CD4-positive, alpha-beta T cell treated with Interleukin-6 at 100 ng/mL for 8 hours (primary cell): ENCODE measurements at places on chromosomes 7 and 10.
A peak's percentile ranks its signal among the peaks of the same experiment; 100 is the strongest.

- no peak for DNase-seq
Observed at GRCh38 chr10:119969609-119970008, 77.1 kb downstream of the SEC23IP start.

DNA sequence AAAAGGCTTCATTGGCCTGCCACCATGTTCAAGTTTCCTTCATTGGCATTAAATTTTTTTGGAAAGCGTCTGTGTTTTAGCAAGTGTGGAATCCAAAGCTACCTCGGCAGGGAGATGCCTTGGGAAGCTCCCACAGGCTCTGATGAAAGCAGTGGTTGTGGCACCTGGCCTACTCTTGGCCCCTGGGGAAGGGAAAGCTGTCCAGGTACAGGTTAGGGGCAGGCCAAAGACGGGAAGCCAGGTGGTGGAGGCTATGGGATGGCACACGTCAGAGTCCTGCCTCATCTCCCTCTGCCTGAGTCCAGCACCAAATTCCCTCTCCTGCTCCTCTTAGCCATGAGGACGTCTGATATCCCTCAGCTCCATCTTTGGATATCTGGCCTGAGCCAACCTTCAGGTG lies 49.7 kb downstream of the C10orf120 start:
- no peak for DNase-seq

GRCh38 chr10:93806903-93807302 lies 49.2 kb downstream of the LGI1 start:
- no peak for DNase-seq

- DNase-seq = no peak
Observed at GRCh38 chr7:109246330-109247077, 676.8 kb downstream of the DNAJB9 start.

DNA sequence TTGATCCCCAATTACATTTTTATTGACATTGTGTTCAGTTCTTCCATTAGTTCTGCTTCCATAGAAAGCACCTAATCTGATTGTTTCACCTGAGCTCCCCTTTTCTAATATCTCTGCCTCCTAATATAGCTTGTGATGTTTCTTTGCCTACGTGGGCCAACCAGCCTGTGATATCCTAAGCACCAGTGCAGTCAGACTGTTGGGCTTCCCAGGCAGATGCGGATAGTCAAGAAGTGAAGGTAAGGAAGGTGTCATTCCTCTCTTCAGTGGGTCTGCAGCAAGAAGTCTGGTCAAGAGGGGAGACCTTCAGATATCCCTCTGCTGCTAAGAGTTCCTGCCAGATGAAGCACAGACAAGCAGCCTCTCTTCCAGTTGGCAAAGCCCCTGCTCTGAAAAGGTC lies 16.2 kb upstream of the DGKI start:
- DNase-seq = no peak

DNA sequence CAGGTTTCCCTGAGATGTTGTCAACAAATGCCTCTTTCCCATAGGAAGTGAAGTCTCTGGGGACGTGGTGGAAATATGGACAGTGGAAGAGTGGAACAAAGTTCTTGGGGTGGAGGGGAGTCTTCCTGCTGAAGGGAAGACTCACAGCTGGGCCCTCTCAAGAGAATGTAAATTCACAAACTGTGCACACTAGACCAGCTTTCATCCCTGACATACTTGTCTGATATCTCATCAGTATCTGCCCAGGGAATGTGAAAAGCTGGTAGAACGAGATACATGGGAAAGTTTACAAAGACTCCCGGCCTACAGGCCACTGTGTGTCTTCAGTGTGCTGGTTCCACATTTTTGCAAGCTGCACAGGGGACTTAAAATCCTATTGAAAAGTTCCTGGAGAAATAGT lies 16.7 kb upstream of the CCDC3 start:
- DNase-seq = no peak

DNA sequence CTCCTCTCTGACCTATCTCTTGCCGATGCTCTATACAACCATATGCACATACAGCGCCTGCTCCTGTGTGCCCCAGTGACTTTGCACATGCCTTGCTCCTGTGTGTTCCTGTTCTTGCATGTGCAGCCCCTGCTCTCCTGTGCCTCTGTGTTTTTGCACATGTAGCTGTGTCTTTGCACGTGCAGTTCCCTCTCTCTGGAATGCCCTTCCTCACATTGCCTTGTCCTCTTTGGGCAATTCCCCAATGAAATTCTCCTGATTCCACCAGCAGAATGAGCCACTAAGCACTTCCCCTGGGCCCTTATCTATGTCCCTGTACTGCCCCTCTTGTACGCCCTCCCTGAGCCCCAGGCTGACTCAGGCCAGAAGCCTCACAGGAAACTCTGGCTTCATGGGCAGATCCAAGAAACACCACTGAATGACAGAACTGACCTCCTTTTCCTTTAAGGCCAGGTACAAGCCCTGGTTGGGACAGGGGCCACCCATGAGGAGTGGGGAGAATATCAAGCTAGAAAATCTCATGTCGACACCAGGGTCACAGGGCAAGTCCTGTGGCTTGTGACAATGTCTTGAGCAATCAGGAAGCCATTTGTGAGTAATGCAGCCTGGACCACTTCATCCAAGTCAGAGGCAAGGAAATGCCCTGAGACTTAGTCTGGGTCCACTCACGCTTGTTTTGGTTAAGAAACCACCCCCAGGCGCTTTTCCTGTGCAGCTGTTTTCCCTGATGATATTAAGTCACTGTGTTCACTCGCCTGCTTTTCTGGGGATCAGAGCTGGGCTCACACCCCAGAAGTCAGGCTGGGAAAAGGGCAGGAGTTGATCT lies 1.9 kb upstream of the ARHGAP22 start:
- no peak for DNase-seq

DNA sequence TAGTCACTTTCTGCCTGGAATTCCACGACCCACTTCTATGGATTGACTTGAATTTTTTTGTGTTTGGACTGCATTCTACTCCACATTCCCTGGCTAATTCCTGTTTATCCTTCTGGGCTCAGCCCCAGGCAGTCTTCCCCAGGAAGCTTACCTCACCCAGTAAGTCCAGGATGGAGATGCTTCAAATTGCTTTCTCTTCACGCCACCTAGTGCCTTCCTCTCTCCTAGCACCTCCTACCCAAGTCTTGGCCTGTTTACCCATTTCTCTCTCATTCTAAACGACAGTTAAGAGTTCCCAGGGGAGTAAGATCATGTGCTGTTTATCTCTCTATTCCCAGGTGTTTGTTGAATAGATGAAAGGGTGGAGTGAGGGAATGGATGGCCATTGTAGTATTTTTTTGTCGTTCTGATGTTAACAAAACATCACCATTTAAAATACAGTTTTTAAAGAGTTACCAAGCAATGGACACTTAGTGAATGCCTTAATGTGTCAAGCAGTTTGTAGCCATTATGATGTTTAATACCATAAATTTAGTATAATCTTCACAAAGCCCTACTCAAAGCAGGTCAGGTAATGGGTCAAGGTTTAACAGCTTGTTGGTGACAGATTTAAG lies 45.5 kb upstream of the TARP start:
- DNase-seq = peak; percentile 31

GRCh38 chr10:19917751-19918478 lies 101.7 kb downstream of the PLXDC2 start:
- no peak for DNase-seq

DNA sequence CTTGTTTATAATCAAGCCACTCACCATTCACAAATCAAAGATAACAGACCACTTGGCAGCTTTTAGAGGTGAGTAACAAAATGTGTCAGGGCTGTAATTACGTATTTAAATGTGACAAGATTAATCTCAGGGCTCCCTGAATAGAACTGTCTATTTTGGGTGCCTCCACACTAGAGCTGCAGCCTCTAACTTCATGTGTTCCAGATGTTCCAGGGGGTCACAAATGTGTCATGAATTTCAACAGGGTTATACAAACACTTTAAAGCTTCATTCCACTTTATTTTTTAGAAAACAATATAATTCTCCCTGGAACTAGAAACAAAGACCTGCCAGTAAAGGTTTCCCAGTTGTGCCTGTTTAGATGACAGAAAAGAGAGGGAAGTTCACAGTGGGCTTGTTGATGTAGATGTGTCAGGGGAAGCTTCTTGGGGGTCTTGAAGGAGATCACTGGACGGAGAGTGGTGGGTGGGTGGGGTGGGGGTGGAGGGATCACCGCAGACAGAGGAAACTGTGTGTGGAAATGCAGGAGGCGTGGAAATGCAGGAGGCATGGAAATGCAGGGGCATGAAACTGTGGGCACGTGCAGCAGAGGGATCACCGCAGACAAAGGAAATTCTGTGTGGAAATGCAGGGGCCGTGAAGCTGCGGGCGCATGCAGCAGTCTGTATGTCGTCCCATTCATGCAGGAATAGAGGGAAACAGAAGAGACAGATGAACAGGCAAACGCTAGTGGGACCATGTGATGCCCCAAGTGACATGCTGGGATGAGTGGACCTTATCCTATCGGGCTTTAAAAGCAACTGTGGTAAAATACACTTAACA lies 42.0 kb upstream of the TRIL start:
- no peak for DNase-seq

DNA sequence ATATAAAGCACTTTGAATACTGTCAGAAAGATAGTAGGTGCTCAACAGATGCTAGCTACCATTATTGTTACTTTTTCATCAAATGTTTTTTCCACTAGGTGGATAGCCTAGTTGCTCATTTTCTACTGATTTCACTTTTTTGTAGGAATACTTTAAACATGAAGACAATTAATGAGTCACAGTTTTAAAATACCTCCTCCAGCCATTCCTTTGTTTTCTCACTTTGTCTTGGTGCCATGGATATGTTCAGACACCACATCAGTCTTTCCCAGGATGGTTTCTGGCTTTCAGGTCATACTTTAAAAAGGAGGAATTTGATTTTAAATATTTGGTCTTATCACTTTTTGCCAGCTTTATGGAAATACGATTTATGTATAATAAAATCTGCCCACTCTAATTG lies 147.1 kb upstream of the MGMT start:
- DNase-seq = no peak

GRCh38 chr10:67385089-67385488 lies 310.9 kb downstream of the CTNNA3 start:
- DNase-seq = no peak

DNA sequence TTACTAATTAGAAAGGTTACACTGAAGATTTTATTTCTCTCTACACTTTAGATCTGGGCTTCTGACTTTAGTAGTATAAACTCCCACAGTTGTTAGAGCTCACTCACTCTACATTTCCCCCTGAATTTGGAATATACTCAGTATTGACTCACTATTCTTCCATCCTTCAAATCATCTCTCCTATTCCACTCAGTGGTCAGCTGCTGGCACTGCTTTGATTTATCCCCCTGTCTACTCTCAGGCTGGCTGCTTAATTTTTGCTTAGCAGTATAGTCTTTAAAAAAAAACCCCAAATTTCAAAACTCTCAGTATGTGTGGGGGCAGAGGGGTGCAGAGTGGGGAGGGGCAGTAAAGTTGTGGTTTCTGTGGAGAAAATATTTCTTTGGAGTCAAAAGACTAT lies 68.9 kb downstream of the CDK6 start:
- no peak for DNase-seq
